ENCODE measurements at places on chromosomes 4 and X. TPM values are rescaled to one million over a fixed set of nuclear protein-coding genes. Genes with fewer than 3 reads are reported as not detected.

GRCh38 chr4:9893329-9894108, 112.1 kb downstream of the DRD5 start:
- no peak for DNase-seq

DNA sequence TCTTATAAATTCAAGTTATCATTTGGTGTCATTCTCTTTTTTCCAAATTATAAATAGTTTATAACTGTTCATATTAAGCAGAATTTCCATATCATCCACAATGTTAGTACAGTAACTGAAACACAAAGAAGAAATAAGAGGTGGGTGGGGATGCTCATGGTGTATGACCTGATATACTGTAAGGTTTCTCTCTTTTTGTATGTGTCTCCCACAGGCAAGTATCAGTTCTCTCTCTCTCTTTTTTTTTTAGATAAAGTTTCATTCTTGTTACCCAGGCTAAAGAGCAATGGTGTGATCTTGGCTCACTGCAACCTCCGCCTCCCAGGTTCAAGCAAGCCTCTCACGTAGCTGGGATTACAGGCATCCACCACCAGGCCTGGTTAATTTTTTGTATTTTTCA, 43.7 kb upstream of the UGT2A3 start:
- DNase-seq: no peak

The MTCP1 gene
- total RNA-seq: 2.2 TPM

The PAGE2B gene
- not detected for total RNA-seq

Measured in fibroblast of villous mesenchyme (primary cell).